ENCODE measurements at places on chromosomes 7 and 10.

- no peak for DNase-seq
Observed at GRCh38 chr10:79360499-79361342, 13.5 kb downstream of the PPIF start.

DNA sequence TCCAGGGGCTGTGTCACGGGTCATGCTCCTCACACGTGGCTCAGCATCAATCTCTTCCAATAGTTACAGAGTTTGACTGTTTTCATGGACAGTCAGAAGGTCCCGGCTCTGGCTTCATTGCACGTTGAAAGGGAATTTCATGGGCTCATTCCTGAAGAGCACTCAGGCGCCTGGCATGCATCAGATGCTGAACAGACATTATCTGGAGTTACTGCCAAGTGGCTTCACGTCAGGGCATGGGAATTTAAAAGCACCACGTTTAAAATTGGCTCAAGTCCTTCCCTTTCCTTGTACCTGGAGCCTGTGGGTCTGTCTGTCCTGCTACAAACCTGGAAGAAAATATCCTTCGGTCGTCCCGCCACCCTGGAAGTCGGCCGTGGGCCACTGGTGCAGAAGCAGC lies 50.4 kb downstream of the CFAP46 start:
- no peak for DNase-seq

- DNase-seq: peak; percentile 25
Observed at GRCh38 chr7:28407651-28408050, 4.7 kb upstream of the CREB5 start.

GRCh38 chr7:65285906-65286864 lies 87.5 kb upstream of the ZNF92 start:
- no peak for DNase-seq

DNA sequence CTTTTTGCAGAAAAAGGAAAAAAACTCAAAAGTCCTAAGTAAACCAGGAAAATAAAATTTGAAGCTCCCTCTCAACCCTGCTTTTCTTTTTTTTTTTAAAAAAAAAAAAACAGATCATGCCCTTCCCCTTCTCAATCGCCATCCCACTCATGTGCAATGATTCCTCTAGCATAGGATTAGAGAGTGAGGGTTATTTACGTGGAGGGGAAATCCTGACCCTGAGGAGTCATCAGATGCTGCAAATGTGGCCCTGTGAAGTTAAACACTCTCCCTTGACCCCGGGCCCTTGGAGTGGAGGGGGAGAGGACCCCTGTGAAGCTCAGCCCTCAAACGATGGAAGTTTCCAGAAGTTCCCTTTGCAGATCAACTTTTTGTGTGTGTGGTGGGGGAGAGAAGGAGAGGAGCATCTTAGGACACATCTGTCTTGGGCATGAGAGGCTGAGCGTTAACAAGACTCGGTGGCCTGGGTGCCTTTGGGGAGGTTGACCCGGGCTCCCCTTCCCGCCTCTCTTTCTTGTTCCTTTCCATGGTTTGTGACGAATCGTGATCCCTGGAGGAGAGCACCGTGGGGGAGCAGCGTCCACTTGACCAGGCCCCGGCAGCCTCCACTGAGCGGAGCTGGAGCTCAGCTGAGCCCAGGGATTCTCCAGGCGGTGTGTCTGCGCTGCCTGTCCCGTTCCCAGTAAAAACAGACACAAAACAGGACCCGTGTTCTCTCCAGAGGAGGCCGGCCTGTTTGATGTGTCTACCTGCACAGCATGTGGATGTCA lies 1.5 kb upstream of the SHH start:
- DNase-seq: no peak

GRCh38 chr7:139496528-139496927 lies 13.1 kb upstream of the KLRG2 start:
- DNase-seq: no peak

GRCh38 chr7:133310232-133310862 lies 57.5 kb downstream of the EXOC4 start:
- DNase-seq: no peak

DNA sequence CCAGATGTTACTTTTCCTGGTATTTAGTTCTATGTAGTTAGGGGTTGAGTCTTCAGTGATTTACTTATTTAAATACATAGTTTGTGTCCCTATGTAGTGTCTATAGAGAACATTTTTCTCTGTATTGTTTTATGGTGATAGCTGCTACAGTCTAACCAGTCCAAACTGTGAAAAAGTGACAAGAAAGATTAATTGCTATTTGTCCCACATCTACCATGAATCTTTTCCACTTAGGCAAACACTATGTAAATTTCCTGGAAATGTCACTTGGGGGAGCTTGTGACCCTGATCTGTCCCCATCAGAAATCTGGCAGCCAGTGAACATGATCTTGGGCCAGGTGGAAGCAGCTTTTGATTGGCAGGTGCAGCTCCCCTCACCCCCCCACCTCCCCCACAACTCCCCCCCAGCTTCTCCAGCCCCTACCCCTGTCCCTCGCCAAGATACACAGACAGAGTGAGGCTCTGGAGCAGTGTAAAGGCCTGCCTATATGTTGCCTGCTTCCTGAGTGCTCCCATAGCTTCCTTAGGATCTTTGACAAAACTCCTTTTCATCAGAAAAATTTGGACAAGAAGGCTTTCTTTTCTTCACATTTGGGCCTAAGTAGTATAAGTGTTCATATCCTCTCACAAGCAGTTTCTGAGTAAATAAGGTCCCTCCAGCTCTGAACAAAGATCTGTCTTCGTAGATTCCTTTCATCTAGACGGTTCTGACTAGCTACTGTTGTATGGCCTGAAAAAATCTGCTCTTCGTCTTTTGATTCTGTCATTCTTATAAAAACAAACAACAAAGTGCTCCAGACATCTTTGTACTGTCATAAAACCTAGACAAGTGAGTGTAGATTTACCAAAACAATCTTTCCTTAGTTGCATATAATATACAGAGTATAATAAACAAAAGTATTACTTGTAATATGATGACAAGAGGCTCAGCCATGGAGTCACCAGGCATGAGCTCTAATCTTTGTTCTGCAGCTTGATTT lies 31.5 kb upstream of the SLC13A1 start:
- DNase-seq: no peak

GRCh38 chr10:82191653-82192052 lies 316.7 kb downstream of the NRG3 start:
- DNase-seq: no peak

DNA sequence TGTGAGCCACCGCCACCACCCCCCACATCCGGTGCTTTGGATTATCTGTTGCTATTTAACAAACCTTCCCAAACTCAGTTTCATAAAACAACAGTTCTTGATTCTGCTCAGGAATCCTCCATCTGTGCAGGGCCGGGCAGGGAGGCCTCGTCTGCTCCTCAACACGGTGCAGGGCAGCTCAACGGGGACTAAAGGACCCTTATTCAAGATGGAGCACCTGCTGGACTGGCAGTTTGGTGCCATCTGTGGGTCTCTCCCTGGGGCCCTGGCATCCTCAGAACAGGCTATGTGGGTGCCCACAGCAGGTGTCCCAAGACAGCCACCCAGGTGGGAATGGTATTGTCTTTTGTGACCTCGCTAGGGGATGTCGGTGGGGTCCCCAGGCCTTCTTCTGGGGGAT lies 31.0 kb upstream of the ELFN1 start:
- no peak for DNase-seq

DNA sequence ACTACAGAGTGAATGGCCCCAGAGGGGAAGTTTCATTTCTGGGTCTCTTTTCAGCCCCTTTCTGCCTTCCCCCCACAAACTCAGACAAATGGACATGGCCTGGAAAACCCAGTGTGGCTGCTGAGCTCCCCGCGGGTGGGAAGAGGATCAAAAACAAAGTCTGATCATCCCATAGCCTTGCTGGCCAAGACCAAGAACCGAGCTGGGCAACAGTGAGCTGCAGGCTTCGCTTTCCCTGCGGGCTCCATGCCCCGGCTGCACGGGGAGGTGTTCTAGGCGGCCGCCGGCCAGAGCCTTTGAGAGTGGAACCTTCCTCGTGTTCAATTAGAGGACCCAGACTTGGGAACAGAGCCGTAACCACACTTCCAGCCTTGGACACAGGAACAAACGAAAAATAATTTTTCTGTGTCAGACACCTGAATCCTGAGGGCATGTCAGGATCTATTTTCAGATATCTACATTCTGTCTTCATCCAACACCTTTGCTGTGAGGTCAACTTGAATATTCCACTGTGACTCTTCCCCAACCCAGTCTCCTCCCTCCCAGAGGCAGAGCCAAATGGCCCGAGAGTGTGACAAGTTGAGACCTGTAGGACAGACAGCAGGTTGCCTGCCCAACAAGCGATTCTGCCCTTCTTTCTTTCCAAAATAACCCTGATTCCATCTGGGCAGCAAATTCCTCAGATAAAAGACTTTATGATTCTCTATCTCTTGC lies 26.0 kb downstream of the WDR86 start:
- no peak for DNase-seq

DNA sequence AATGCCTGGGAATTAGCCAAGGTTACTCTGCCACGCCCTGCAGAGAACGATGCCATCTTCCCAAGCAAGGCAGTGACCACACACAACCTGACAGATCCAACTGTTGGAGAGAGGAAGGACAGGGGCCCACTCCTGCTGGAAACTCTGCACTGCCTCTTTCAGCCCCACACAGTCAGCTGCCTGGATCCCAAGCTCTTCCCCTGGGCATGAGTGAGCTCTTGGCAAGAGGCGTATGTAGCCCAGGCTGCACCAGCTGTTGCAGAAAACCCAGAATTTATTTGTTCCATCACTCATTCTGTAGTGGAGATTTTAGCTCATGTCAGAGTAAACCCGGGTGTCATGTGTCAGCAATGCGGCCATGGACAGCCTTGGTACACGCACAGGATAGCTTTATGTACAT lies 135.1 kb upstream of the TRIM24 start:
- no peak for DNase-seq

GRCh38 chr10:100743626-100744135 lies 1.7 kb upstream of the PAX2 start:
- DNase-seq: peak; percentile 93

- DNase-seq: no peak
Observed at GRCh38 chr7:22447762-22448161, 52.2 kb downstream of the STEAP1B start.

DNA sequence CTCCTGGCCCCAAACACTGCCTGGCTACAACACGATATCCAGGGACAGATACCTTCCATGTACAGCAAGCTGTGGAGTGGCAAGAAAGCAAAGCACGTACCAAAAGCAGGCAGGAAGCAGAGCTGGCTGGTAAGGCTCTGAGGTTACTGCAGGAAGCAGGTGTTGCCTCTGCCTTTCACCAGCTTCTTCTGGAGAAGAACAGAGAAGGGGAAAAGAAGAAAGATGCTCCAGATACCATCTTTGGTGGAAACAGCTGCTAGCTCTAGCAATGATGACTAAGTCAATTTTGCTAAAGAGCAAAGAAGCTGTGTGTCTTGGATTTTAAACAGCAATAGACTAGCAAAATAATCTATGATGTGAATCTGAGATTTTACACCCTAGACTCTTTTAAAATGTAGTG lies 34.9 kb upstream of the PRSS1 start:
- no peak for DNase-seq

GRCh38 chr7:26944501-26945358 lies 80.3 kb upstream of the SKAP2 start:
- no peak for DNase-seq

- no peak for DNase-seq
Observed at GRCh38 chr10:1734288-1734687, 3.0 kb downstream of the ADARB2 start.

DNA sequence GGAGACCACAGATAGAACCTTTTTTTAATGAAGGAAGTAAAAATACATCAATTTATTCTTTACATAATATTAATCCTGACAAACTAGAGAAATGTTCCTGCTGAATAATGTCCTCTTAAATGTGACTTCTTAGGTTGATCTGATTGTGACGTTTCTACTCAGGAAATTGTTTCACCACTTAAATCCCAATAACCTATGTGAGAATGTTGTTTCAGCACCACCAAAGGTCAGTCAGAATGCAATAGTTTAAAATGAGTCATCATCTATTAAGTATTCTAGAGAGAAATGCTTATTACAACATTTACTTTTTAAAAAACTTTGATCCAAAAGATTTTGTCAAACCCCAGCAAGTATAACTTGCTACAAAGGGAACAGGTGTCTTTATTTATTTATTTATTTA lies 155.4 kb upstream of the CACNA2D1 start:
- no peak for DNase-seq

All from HuH-7.5 (cell line).